Liver (tissue), 10 donors: ENCODE measurements at places on chromosomes 4 and X.

DNA sequence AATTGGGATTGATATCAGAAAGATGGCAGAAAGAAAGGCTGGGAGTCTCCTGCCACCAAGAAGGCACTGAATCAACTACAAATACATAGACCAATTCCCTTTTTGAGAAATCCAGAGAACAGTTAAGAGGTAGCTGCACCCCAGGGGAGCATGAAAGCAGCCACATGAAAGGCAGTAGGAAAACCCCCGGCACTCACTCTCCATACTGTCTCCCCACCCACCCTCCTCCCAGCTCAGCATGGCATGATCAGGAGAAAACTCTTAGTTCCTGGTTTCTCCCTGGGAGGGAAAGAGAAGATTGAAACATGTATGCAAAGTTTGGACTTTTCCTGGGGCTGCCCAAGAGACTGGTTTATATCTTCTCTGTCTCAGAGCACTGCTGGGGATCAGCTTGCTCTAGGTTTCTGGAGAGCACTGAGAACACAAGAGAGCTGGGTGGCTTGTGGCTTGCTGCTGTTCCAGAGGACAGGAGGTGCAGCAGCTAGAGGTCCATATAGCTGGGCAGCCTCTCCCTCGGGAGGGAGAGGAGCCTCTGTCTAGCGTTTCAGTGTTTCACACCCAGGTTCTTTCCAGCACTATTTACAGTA lies 305.7 kb downstream of the PDGFC start:
- no peak for DNase-seq

- no peak for DNase-seq
Observed at GRCh38 chr4:39486221-39486804, 27.5 kb downstream of the LIAS start.

GRCh38 chrX:124737771-124738170 lies 391.4 kb downstream of the SH2D1A start:
- DNase-seq: no peak

DNA sequence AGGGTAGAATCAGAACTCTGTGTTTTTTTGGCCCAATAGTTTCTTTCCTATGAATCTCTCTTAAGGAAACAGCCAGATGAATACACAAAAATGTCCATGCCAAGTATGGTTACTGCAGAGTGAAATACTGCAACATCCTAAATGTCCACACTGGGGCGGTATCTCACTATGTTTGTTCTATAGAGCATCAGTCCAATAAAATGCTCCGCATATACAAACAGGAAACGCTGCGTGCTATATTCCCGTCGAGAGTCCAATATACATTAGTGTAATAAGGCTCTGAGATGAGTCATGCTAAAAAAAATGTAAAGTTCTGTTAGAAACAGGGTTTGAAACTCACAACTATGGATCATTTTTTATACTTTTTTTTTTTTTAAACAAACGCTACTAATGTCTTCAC lies 72.9 kb upstream of the ENOX2 start:
- no peak for DNase-seq

- DNase-seq: no peak
Observed at GRCh38 chr4:55358246-55358645, 12.2 kb downstream of the SRD5A3 start.

DNA sequence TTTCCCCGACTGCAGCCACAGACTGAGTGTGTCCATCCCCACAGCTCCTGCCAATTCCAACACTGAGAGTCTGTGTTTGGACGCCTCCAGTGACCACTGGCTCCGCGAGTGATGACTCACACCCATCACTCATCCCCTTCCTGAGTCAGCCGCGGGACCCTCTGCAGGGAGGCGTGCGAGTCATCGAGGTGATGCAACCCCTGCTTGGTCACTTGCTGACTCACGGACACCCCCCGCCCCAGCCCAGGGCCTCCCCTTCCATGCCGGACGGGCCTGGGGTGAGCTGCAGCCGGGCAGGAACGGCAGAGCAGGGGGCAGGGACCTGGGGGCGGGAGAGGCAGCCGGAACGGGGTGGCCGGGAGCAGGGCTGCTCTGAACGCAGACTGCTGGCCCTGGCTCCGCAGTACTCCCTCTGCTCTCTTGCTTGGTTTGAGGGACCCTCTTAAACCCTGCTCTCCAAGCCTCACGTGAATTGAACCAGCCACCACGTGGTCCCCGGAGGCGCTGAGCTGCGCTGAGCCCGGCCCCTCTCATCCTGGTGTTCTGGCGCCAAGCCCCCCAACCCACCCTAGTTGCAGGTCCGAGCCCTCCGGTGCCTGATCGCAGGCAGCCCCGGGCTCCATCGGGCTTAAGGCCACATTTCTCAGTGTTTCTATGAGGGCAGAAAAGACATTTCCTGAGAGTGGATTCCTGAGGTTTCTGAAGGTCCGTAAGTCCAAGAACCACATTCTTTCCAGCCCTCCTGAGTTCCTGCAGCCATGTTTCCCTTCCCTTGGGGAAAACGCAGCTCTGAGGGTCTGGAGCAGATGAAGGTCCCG lies 32.4 kb downstream of the FGFRL1 start:
- DNase-seq: no peak
